Cardiac fibroblast (primary cell): ENCODE measurements at places on chromosomes 7 and 10.

GRCh38 chr7:69430384-69431021, 167.8 kb upstream of the AUTS2 start:
- no peak for DNase-seq

DNA sequence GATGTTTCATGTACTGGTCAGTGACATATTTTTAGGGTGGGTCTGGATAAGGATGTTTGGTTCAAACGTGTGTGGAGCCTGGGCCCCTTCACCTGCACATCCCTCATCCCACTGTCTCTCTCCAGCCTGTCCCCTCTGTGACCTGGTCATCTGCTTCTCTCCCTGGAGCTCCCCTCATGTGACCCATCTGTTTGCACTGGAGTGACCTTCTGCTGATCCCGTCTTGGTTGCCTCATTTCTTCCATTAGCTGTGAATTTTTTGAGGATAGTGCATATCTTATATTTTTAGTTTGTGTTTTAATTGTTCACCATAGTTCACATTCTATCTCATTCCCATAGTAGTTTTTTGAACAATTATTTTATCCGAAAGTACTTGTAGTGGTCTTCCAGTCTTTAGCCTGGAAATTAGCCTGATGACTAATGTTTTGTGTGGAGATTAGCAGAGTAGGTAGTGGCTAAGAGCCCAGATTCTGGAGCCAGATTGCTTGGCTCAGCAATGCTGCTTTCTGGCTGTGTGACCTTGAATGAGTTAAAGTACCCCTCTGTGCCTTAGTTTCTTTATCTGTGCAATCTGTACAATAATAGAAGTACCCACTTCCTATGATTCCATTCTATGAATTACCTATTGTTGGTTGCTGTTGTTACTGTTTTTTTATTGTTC, 224.5 kb downstream of the LRMDA start:
- DNase-seq, result peak; percentile 64

GRCh38 chr10:59748834-59749233, 4.4 kb downstream of the MRLN start:
- DNase-seq, result no peak

DNA sequence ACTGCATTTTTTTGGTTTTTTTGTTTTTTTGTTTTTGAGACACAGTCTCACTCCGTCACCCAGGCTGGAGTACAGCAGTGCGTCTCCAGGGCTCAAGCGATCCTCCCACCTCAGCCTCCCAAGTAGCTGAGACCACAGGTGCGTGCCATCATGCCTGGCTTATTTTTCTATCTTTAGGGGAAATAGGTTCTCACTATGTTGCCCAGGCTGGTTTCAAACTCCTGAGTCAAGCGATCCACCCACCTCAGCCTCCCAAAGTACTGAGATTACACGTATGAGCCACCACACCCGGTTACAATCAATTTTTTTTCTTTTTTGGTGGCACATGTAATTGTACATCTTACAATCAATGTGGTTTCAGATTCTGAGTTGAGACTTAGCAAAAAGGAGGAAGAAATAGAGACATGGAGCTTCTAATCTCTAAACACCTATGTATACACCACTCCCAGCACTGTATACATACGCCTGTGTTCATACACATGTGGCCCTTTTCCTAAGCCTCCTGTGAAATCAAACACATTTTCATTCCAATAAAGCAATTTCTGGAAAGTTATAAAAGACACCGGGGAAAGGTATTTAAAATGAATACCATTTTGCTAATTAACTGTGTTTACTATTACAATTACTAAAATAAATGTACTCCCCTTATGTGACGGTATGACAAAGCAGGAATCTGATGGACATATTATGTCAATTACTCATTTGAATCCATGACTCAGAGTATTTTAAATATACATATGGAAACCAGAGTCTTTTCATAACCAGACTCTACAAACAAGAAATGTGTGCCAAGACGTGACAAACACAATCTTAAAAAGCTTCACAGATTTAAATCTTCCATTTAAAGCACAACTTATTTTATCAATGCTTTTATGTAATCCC, 40.9 kb downstream of the SMURF1 start:
- no peak for DNase-seq

GRCh38 chr10:125450218-125450617, 232.7 kb downstream of the TEX36 start:
- DNase-seq, result no peak

- no peak for DNase-seq
Measured at GRCh38 chr7:51882412-51882811, 565.8 kb upstream of the COBL start.

- no peak for DNase-seq
Measured at GRCh38 chr10:111072232-111072631, 4.6 kb upstream of the ADRA2A start.

GRCh38 chr10:28295336-28295735, 7.5 kb downstream of the MPP7 start:
- no peak for DNase-seq

GRCh38 chr7:93014410-93014809, 103.4 kb downstream of the SAMD9 start:
- DNase-seq, result no peak

GRCh38 chr7:128091106-128091505, 59.9 kb upstream of the LRRC4 start:
- peak; percentile 25 for DNase-seq

DNA sequence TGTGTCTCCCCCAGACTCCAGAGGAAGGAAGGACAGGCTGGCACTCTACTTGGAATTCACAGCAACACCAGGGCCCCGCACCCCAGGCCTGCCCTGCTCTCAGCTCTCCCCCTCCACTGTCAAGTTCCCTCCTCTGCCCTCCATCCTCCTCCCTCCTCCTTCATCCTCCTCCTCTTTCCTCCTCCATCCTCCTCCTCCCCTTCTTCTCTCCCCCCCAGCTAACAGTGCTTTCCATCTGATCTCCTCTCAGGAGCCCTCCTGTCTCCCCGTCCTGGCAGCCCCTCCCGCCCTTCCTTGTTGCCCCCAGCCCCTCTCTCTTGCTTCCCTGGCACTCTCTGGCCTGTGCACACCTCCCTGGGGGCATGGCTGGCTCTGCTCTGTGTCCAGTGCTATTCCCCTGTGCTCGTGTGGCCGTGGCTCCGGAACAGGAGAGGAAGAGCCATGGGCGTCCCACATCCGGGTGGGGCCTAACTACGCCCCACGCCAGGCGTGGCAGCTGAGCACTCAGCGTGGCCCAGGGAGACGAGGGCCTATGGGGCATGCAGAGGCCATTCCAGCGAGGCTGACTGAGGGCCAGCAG, 64.2 kb downstream of the PWWP2B start:
- DNase-seq, result no peak

DNA sequence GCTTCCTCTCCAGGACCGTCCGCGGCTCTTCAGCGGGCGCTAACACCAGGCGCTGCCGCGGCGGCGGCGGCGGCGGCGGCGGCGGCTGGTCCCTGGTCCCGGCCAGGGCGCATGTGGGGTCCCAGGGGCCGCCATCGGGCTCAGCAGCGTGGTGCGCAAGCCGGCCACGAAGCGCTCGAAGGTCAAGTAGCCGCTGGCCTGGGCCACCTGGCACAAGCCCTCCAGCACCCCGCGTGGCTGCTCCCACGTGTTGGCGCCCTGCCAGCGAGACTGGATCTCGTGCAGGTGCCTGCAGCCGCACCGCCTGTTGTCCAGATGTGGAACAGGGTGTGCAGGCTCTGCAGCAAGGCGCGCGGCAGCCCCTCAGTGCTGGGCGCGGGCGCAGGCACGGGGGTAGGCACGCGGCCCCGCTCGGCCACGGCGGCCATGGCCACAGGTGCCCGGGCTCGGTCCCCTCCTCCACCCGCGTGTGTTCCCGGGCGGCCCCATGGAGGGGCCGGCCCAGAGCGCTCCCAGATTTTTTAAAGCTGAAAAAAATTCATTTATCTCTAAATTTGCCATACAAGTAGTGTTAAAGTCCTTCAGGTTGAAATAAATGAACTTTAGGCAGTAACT, 884.2 kb upstream of the ZNF722 start:
- DNase-seq, result no peak

GRCh38 chr10:101693978-101694673, 844 bp downstream of the FBXW4 start:
- peak; percentile 65 for DNase-seq

DNA sequence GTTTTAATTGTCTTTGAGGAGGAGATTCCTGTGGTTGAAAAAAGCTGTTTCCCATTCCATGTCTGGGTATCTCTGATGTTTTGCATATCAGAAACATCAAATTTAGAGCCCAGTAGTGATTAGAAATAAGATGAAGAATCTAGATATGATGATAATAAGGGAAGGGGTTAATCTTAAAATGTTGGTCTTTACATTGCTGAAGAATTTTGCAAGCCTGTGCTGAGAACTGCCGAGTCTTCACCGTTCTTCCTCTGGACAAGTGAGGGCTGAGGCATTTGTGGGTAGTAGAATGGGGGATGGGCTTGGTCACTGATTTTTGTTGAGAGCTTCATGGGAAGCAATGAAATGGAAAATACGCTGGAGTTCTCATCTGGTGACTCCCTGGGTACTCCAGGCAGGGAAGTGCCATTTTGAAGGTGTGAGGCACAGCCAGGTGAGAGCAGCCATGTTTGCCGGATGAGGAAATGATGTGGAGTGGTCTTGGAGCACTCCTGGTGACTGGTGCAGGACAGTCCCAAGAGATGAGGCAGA, 10.2 kb downstream of the TCF7L2 start:
- no peak for DNase-seq

DNA sequence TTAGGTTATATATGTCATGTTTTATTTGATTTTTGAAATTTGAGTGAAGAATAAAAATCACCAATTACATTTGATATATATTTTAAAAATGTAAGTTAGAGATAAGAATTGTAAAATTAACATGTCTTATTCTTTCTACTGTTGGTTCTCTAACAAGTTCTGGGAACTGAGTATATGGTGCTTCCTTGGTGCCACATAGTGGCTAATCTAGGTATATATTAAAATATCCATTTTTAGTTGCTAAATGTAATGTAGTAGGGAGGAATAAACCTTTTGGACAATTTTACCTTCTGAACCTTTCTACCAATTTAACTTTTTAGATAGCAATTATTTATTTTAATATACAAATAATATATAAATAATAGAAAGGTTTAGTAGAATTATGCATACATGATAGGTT, 17.5 kb downstream of the CFAP69 start:
- peak; percentile 72 for DNase-seq

GRCh38 chr10:71239946-71240795, 27.8 kb downstream of the UNC5B start:
- DNase-seq, result no peak

DNA sequence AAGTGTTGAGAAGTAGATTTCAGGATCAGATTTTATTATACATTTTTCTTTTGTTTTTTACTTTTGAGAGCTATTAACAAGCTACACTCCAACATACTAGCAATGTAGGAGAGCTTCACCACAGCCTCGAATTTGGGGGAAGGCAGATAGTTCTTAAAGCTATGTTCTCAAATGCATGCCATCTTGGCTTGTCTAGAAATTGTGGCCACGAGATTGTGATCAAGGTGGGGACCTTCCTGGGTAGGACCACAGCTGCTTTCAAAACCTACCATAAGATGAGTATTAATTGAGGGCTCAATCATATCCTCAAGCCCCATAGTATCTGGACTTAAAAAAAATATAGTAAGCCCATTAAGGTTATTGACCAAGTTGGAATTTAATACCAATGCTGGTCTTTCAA, 27.9 kb upstream of the JAZF1 start:
- no peak for DNase-seq

DNA sequence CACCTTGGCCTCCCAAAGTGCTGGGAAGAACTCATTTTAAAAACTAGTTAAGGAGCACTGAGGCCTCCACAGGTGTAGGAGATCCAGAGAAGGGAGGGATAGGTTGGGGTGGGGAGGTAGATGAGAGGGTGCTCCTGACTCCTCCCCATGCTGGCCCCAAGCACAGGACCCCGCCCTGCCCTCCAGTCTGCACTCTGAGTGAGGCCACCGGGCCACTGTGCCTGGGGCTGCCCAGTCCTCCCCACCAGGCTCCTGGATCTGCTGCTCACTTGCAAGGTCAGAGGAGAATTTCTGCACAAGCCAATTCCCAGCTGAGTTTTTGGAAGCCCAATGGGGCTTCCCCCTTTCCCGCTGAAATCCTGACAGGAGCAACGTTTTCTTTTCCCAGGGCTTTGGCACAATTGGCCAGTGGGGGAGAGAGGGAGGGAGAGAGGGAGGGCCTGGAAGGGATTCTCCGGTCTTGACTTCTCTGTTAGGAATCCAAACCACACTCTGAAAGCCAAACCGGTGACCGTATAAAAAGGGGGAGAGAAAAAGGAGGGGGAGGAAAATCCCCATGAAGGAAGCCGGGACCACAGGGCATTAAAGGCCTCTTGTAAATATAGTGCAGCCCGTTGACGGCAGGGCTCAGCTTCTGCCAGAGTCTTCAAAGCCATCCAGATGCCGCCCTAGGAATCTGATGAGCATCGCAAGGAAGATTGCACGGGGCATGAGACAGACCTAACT, 116.2 kb downstream of the SH3PXD2A start:
- peak; percentile 91 for DNase-seq

- DNase-seq, result no peak
Measured at GRCh38 chr7:36923943-36924436, 199.7 kb upstream of the AOAH start.

GRCh38 chr7:119090851-119091250, 866.3 kb downstream of the ANKRD7 start:
- DNase-seq, result peak; percentile 3

GRCh38 chr10:125431149-125431548, 251.8 kb downstream of the TEX36 start:
- DNase-seq, result no peak

DNA sequence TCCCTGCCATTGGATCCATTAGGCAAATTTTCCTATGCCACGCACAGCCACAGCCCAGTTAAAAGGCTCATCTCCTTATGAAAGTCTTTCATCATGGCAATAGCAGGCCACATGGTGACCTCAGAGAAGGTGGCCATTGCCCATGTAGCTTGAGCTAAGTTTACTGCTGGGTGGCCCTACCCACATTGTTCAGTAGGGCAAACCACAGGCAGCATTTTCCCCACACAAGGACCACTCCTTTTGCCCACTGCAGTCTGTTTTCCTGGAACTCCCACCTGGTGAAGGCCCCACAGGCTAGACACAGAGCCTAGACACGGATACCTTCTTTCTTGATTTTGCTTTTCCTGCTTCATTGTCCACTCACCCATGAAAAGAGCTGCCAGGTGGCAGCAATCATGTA, 101.5 kb upstream of the NPVF start:
- DNase-seq, result no peak

GRCh38 chr10:3060481-3060889, 6.9 kb upstream of the PFKP start:
- DNase-seq, result no peak

DNA sequence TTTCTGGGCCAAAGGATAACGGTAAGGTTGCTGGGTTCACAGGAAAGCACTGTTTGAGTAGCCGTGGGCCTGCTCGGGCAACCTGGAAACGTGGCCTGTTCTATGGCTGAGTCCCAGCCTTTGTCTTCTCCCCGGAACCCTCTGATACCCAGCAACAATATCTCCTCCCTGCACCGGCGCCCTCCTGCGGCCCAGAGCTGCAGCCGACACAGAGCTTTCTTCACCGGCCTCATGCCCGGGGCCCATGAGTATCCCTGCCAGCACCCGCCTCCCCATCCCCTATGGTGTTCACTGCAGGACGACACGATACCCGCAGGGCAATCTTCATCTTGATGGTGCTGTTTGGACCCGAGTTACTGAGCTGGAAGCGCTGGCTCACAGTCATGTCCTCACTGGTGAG, 38.6 kb upstream of the NCAPG2 start:
- DNase-seq, result no peak

- DNase-seq, result peak; percentile 95
Measured at GRCh38 chr10:124906551-124907001, 35.3 kb upstream of the ZRANB1 start.
